ENCODE measurements at places on chromosomes 6 and 20.

DNA sequence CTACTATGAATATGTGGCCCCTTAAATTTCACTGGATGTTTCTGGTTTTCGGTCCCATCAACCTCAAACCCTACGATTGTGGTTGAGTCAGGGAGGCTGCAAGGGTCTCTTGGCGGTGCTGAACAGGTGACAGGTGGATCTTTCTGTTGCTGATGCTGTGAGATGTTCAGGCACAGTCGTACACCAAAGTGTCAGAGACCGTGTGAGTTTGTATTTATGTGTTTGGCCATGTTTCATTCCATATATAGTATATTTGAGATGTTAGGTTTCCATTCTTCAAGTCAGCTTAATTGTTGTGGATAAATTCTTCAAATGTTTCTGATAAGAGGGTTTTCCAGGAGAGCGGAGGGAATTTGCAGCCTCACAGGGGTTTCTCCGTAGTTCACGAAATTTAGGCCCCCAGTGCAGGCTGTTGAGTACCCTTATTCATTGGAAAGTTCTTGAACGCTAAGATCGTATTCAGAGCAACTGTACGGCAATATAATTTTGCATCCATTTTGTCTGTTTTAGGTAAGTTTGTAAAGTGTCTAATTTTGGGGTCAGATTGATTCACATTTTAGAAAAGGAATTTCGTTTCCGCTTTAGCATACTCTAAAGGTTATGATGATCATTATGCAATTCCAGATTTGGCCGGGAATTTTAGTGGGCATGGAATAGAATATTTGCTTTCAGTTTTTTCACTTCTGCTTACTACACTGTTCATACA is 1.2 kb downstream of the TAB2 start:
- DNase-seq: peak; percentile 45

DNA sequence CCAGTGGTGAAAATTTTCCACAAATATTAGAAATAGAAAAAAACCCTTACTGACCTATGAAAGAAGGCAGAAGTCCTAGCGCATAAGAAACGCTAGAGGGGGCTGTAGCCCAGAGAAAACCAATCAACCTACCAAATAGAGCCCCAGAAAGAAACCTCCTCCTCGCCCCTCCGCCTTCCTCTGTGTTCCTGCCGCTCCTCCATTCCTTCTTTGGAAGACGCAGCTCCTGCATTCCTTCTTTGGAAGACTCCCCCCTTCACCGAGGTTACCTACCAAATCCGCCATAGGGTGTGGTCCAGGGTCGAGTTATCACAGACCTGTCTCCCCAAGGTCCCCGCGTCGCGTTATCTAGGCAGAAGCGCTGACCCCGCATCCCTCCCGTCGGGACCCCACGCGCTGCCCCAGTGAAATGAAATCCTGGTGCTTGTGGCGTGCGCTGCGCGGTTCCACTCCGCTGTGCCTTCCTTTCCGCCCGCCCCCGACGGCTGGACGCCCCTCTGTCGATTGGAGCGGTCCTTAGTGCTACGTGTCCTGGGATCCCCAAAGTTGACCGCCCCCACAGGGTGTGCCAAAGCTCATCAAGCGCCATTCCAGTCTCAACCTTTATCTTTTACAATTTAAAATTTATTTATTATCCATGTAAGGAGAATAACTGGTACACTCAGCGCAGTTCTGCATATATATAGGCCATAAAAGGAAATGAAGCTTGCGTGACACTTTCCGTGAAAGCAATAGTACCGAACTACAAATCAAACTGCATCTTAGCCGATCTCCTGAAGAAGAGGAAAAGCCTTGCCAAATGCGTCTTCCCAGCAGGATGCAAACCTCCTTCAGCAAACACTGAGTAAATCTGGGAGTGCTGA is 13.0 kb downstream of the RPP21 start:
- peak; percentile 46 for DNase-seq

GRCh38 chr20:4335722-4336121 is 320.4 kb upstream of the RNF24 start:
- DNase-seq: no peak

DNA sequence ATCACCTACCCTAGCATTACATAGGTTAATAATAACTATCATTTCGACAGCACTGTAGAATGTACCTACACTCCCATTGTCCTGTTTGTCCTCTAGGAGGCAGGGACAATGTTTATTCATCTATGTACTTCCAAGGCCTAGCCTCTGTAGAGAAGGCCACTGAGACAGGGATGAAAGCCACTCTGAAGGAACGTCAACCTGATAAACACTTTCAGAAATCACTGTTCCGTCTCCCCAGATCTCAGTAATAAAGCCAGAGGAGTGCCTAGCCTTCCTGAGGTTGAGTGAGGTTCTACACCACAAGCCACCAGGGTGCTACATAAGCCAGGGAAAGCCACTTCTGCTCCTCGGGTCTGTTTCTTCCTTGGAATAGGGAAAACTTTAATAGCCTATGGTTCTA is 44.8 kb downstream of the POPDC3 start:
- DNase-seq: peak; percentile 27

DNA sequence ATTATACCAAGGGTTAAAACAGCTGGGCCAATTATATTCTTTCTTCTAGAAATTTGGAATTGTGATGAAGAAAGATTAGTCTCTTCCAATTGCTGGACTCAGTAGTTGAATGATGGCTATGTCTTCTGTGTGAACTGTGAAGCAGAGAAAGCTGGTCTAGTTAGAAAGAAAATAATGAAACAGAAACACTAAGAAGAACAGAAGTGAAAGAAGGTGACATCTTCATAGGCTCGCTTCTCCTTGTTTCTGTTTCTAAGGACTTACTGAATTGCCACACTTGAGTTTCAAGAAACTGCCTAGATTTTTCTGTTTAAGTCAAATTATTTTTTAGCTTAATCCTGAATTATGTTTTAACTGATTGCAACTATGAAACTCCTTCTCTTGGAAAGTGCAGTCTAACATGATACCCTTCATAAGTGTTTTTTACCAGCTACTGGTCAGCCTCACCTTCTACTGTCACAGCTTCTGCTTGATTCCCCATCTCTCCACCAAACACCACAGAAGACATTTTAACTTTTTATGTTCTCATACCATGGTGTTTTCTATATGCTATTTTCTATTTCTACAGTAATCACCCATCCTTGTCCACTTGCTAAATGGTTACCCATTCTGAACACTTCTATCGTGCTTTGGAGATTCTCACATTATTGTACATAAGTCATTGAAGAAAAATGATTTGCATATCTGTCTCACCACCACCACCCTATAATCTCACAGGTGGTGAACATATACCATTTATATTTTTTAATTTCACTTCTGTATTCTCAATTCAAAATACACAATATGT is 268.8 kb downstream of the GRIK2 start:
- DNase-seq: no peak

DNA sequence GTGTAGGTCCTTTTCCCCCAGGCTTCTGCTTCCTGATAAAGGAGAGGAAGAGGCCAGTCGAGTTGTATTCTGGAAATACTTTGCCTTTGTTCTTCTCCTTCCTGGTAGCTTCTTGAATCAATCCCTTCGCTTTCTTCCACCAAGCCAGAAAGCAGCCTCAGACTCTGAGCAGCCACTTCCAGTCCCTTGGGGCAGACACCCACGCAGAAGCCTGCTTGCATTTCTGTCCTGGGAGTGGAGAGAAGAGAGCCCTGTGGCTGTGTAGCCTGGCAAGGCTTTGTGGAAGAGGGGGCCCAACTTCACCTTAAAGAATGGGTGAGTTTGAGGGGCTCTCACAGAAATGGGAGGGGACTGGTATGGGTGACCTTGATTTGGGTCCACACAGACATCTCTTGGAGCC is 211.0 kb upstream of the SSTR4 start:
- DNase-seq: no peak

- DNase-seq: no peak
Observed at GRCh38 chr6:71665931-71666330, 220.4 kb upstream of the RIMS1 start.

- no peak for DNase-seq
Observed at GRCh38 chr6:17389274-17389847, 4.0 kb upstream of the CAP2 start.

DNA sequence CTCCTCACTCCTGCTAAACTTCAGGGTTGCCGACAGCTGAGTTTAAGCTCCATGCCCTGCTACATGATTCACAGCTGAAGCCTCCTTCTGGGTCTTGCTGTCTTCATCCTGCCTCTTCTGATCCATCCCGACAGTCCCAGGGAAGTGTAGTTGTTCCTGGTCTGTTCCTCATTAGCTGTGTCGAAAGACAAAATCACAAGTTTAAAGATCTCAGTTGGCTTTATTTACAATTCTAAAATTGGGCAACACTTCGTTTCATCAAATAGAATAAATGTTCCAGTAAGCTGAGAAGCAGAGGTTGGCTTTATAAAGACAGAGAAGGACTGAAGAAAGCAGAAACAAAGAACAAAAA is 4.1 kb upstream of the SLC2A10 start:
- DNase-seq: no peak

- no peak for DNase-seq
Observed at GRCh38 chr6:31465185-31465536, 32.8 kb upstream of the MICB start.

DNA sequence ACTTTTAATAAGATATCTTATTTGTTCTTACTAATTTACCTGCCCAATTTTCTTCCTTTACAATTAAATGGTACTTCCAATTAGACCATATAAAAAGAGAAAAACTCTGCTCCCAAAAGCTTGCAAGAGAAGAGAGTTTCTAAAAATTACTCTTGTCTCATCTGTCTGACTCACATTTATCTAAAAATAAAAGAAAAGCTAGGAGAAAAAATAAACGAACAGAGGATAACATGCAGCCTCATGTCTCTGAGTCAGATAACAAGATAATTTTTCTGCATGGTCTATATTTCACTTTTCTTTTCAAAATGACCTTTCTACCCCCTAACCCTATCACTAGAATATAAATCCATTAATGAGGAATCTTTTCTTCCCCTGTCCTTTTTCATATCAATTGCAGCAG is 127.2 kb upstream of the TCF21 start:
- no peak for DNase-seq

DNA sequence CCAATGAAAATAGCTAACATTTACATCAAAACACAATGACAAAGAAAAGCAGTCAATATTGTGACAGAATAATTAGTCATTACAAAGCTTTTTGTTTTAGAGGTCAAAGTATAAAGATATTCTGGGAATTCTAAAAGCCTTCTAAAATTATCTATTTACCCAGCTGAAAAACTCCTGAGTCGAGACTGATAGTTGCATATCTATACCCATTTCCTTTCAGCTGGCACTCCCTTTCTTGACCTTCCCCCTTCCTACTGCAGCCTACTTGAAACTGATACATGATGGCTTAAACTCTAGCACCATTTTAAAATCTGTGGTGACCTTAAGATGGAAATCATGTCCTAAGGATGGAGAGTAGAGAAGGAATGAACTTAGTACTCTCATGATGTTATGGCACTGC is 38.6 kb downstream of the LMBRD1 start:
- no peak for DNase-seq

DNA sequence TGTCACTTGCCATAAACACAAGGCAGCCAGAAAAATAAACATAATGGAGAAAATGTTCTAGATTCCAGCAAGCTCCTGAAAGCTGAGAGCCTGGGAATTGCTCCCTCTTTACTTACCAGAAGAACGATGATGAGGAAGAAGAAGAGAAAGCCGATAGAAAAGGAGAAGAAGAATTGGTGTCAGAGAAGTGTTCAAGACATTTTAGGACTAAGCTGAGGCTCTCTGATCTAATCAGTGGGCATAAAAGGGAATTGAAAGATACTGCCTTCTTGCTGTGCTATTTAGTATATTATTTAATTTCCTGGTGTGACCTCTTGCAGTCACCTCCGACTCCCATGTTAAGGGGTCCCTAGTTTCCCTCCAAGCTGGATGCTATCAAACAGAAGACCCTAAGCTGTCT is 316.6 kb upstream of the JARID2 start:
- no peak for DNase-seq

- no peak for DNase-seq
Observed at GRCh38 chr6:14622085-14622484, 504.5 kb downstream of the CD83 start.

DNA sequence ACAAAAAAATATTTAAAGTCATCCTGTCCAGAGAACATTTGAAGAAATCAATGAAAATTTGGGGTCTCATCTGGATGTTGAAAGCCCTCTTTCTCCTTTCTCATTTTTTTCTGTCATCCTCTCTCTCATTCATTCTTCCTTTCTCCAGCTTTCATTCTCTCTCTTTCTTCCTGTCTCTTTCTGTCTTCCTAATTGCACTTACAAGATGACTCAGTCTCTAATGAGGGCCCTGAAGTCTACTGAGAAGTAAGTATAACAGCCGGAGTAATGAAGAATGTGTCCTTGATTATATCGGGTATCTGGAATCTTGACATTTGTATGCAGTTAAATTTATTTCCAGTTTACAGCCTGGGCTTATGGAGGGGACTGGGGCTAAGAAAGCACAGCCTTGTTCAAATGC is 232.2 kb upstream of the SULF2 start:
- no peak for DNase-seq

DNA sequence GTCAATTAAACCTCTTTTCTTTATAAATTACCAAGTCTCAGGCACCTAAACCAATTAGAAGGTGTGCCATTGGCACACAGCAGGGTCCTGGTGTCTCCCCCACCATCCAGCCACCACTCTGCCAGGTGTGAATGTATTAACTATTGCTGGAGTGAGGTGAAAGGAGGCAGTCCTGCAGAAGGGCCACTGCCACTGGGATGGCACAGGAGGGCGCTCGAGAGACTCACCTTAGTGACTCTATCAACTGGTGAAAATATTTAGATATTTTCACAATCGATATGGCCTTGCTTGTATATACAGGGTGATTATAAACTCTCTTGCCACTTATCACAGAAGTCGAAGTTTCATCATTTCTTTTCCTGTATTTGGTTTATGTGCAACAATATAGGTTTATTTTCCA is 145.6 kb upstream of the ESR1 start:
- no peak for DNase-seq

GRCh38 chr6:36372088-36372487 is 15.4 kb downstream of the ETV7 start:
- no peak for DNase-seq
